ENCODE measurements at places on chromosomes 4 and X.

DNA sequence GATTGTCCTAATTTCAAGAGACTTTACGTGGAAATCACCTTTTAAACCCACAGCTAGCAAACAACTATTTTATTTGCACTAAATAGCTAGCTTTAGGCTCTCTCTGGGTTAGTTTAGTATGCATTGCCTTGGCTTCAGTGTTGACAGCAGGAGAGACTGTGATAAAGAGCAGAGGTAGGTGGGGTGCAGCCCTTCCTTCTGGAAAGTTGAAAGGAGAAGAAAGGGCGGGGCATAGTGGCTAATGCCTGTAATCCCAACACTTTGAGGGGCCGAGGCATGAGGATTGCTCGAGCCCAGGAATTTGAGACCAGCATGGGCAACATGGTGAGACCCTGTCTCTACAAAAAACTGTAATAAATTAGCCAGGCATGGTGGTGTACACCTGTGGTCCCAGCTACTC, 29.0 kb upstream of the TMEM154 start:
- DNase-seq, result no peak

DNA sequence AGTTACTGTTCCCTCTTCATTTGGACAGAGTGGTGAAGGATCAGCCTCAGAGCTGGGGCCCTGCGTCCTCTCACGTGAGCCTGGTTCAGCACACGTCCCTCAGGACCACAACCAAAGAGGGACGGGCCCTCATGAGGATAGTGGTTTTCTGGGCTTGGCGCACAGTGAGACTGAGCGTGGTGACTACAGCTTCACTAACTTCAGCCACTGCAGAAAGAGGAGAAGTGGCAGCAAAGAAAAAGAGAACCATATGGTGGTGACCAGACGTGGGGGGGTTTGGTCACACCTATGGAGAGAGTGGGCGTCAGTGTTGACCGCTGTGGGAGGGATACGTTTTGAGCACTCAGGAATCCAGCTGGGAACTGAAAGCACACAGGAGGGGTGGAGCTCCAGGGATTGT, 21.8 kb upstream of the TNIP3 start:
- no peak for DNase-seq

DNA sequence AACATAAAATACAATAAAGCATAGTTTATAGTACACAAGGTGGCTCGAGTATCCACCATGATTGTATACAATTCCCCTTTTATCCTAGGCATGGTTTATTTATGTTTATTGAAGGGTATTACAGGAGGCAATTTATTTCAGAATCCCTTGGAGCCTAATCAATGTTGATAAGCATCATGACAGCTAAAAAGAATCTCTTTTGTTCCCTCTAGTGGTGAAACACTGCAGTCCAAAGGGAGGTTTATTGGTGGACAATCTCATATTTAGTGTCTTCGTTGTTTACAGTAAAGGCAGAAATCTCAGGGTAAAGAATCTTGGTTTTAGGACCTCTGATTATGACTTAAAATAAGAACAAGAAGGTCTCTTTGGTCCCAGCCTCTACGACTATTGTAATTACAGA, 1712.5 kb downstream of the C4orf33 start:
- DNase-seq, result no peak

DNA sequence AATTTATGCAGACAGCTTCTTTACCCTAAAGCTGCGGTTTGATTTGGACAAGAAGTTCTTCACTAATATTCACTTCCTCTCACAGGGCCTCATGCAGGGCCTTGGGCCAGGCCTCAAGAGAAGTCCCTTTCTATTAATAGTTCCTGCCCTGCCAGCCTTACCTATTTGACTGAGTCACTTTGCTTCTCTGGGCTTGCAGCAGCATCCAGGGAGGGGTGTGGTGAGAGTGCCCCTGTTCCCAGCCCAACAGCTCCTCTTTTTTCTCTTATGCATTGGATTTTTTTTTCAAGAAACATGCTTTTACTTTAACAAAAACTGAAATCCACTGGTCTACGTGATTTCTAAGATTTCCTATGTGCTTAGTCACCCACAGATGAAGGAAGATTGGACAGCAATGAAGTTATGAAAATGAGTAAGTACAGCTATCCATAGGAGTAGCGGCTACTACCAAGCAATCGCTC, 26.7 kb downstream of the FAM156B start:
- no peak for DNase-seq

- no peak for DNase-seq
Measured at GRCh38 chrX:40471965-40472648, 108.7 kb upstream of the ATP6AP2 start.

DNA sequence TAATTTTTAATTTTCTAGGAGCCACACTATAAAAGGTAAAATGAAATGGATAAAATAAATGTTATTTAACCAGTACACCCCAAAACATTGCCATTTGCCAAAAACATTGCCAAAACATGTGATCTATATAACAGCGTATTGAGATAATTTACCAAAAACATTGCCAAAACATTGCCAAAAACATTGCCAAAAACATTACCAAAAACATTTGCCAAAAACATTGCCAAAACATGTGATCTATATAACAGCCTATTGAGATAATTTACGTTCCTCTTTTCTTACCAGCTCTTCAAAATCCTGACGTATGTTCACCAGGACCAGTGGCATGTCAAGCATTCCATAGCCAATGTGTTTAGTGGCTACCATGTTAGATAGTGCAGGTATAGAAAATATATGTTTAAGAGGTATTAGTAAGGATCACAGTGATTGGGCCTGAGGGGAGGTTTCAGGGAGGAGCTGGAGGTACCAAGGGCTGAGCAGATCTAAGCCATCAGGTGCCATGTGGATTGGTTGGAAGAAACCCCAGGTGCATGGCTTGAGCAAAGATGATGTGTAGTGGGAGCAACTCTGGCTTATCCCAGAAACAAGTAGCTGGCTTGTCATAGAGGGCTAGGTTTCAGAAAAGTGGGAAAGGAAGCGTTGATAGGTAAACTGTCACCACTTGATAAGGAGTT, 42.6 kb downstream of the RAPGEF2 start:
- no peak for DNase-seq

DNA sequence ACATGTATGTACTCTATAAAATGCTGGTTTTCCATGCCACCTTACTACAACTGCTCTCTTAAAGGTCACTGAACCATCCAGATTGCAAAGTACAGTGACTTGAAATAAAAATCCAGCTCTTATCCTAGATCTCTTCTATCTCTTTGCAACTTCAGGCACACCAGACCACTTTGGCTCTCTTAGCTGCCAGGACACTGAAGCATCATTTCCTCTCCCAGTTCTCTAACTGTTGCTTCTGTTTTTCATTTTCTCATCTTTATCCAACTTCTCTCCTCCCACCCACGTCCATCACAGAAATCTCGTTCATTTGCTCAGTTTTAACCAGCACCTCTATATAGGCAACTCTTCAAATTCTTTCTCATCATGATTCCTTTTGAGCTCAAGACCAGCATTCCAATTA, 74.3 kb downstream of the METTL14 start:
- no peak for DNase-seq

DNA sequence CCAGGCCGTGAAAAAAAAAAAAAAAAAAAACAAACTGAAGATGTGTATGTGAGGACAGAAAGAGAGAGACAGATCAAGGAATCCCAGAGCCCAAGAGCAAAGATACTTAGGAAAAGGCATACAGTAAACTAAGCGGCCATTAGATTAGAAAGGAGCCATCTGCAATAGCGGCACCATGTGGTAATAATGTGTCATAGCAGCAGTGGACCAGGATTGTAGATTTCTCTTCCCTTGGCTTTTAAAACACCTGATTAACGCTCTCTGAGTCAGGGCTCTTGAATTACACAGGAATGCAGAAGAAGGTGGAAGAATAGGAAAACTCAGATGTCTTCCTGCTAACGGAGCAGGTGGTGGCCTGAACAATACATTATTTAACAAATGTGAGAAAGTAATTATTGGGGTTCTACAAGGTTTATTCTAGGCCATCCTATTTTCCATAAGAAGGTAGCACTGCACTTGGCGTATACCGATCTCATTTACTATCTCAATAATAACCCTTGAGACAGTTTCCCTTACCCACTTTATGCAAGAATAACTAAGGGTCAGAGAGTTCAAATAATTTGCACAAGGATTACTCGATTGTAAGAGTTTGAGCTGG, 182.7 kb downstream of the KCNIP4 start:
- no peak for DNase-seq

- no peak for DNase-seq
Measured at GRCh38 chrX:40108162-40108958, 10.6 kb upstream of the BCOR start.

DNA sequence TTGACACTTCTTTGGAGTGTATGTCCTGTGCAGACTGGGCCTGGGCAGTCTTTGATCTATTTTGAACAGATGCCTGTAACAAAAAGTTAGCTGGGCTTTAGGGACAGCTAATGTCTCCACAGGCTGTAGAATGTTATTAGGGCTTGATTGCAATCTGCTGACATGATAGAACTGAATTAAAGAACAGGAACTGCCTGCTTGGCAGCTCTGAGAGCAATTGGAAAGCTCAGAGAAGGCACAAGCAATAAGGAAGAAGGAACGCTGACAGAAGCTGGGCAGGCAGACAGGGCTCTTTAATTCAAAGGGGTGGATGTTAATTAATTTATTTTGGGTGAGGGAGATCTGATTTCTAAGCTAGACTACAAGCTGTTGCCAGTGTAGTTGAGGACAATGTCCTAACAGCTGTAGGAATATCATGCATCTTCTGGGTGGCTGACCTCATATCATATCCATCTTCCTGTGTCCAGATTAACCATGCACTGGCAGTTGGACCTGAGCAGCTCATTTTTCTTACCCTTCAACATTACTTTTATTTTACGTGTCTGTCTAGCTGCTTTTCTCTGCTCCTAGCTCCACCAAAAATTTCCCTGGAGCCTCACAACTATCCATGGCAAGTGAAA, 20.7 kb upstream of the GRXCR1 start:
- DNase-seq, result no peak

- no peak for DNase-seq
Measured at GRCh38 chr4:75107755-75108612, 175.1 kb downstream of the PARM1 start.

DNA sequence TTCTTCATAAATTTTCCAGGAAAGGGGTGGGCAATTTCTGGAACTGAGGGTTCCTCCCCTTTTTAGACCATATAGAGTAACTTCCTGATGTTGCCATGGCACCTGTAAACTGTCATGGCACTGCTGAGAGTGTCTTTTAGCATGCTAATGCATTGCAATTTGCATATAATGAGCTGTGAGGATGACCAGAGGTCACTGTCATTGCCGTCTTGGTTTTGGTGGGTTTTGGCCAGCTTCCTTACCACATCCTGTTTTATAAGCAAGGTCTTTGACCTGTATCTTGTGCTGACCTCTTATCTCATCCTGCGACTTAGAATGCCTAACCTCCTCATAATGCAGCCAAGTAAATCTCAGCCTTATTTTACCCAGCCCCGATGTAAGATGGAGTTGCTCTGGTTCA, 577.8 kb downstream of the NLGN4X start:
- no peak for DNase-seq

- no peak for DNase-seq
Measured at GRCh38 chr4:144350706-144351105, 210.2 kb upstream of the GYPA start.

- no peak for DNase-seq
Measured at GRCh38 chrX:19213610-19214152, 91.4 kb upstream of the ADGRG2 start.

GRCh38 chr4:164439037-164439436, 314.9 kb upstream of the SMIM31 start:
- no peak for DNase-seq

- DNase-seq, result no peak
Measured at GRCh38 chrX:118353081-118353850, 7.4 kb downstream of the WDR44 start.

GRCh38 chr4:159193046-159193620, 90.3 kb downstream of the RAPGEF2 start:
- no peak for DNase-seq

- DNase-seq, result no peak
Measured at GRCh38 chrX:128057421-128057820, 5.2 kb upstream of the ACTRT1 start.

DNA sequence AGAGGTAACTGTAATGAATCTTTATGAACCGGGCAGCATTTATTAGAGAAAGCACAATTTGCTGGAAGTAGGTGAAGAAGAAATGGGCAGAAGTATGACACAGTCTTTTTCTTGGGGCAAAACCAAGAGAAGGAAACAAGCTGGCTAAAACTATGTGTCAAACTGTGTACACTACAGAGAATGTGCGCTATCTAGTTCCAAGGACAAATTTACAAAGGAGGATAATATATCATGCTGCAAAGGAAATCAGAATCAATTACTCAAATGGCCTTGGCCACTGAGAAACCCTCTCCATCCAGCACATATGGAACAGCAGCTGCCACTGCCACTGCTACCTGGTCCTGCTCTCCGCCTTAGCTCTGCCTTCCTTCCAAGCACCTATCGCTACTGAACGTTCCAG, 17.1 kb upstream of the MECP2 start:
- DNase-seq, result no peak

DNA sequence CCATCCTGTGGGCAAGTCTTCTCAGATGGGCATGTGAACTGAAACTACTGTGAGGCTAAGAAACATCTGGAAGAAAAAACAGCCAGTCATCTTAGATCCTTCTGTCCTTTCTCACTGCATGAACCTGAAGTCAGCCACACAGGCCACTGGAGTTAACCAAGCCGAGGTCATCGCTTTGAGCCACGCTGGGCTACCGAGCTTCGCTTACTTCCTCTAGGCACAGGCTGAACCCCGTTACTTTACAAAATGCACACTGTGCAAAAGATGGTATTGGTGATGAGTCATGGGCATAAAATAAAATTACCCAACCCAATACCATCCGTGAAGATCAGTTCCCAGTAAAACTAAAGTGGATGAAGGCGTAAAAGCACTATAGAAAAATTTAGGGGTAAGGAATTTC, 86.2 kb downstream of the MTMR1 start:
- no peak for DNase-seq

Measured in T-helper 2 cell (primary cell).